ENCODE measurements at places on chromosomes 12 and 14.

DNA sequence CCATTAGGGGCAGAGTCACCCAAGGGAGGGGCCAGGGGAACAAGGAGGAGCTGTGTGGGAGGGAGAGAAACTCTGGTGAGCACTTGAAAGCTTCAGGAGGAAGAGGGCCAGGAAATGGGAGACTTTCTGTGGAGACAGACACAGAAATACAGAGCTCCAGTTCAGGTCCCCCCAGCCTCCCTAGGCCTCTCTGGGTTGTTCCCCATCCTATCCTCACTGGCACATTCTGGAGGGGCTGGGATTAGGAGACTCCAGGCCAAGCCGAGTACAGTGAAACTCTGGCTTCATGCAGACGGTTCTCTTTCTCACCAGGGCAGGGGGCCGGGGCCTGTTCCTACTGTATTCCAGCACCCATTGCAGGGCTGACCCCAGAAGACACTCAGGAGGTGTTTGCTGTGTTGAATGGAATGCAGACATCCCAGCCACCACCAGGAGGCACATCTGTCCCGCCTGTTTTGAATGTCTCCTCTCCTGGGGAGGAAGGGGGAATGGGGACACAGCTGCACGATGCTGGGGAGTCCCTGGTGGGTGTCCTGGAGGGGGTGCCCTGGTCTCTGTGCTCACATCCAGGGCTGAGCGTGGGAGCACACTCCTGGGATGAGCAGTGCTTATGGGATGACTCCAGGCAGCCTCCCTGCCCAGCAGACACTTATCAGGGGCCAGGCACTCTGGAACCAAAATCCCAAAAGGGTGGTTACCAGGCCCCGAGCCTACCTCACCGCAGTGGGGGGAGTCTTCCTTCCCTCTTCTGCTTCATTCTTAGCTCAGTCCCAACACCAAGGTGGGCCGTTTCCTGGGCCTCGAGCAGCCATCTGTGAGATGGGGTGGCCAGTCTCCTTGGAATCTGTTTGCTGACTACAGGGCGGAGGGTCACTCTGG, 5.5 kb upstream of the KRT84 start:
- DNase-seq: no peak

DNA sequence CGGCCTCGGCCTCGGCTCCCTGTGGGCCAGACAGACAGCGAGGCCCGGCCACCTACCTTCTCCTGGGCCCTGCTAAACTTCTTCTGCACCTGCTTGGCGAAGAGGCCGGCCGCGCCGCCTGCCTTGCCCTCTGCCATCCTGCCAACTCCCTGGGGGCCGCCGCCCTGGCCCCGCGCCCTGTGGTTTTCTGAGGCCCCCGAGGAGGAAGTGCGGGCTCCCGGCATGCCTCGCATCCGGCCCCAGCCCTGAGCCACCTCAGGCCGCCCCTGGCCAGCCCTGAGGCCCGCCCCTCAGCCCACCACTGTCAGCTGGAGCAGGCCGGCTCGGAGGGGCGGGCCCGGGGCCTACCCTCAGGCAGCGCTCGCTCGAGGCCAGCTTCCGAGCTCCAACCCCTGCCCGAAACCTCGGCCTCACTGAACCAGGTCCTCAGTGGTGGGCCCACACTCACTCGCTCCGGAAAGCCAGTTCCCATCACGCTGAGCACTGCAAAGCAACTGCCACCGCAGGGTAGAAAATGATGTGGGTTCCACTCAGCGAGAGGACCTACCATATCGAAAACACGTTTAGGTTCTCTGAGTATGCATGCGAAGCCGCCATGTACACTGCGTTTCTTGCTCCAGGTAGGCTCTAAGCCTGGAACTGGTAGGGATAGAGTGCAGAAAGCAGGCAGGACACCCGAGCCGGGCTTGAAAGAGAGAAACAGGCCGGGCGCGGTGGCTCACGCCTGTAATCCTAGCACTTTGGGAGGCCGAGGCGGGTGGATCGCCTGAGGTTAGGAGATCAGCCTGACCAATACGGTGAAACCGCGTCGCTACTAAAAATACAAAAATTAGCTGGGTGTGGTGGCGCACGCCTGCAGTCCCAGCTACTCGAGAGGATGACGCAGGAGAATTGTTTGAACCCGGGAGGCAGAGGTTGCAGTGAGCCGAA, at the start of gene BIN2:
Gene BIN2, minus strand, starts transcription at position 209 of the 930 bp plus-strand sequence. Its CDS starts 72 bp downstream, at position 137.
- DNase-seq: no peak

- DNase-seq: no peak
These were observed 56.1 kb downstream of the FIGNL2 start for GRCh38 chr12:51792417-51792816.

- no peak for DNase-seq
These were observed 182.1 kb downstream of the CAPZA3 start for GRCh38 chr12:18919871-18920511.

DNA sequence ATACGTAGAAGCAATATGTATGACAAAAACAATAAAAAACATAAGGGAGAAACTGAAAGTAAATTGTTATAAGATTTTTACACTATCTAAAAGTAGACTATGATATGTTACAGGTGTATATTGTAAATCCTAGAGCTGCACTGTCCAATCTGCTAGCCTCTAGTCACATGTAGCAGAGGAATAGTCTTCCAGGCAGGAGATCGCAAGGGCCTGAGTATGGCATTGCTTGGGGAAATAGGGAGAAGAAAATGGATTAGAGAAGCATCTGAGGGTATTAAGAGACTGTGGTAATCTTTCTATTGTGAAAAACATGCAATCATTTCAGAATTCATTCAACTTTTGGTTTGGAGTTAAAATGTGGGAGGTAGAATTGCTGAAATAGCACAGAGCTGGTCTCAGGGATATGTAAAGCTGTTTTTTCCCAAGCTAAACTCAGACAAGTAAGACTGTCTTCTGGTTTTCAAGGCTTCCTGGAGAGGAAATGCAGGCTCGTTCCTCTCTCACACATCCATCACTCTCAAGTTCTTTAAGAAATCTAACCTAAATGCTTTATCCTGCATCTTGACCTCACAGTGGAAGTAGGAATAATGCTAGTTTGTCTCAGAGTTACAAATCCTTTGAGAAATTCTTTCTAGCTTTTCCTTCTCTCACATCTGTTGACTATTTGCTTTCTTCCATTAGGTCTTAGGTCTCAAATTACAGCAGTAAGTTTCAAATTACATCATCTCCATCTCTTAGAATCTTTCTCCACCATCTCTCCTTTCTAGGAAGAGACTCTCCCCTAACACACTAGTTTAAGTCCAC, 7.6 kb upstream of the CCDC184 start:
- no peak for DNase-seq

GRCh38 chr14:21233457-21234076, 35.7 kb downstream of the HNRNPC start:
- no peak for DNase-seq

DNA sequence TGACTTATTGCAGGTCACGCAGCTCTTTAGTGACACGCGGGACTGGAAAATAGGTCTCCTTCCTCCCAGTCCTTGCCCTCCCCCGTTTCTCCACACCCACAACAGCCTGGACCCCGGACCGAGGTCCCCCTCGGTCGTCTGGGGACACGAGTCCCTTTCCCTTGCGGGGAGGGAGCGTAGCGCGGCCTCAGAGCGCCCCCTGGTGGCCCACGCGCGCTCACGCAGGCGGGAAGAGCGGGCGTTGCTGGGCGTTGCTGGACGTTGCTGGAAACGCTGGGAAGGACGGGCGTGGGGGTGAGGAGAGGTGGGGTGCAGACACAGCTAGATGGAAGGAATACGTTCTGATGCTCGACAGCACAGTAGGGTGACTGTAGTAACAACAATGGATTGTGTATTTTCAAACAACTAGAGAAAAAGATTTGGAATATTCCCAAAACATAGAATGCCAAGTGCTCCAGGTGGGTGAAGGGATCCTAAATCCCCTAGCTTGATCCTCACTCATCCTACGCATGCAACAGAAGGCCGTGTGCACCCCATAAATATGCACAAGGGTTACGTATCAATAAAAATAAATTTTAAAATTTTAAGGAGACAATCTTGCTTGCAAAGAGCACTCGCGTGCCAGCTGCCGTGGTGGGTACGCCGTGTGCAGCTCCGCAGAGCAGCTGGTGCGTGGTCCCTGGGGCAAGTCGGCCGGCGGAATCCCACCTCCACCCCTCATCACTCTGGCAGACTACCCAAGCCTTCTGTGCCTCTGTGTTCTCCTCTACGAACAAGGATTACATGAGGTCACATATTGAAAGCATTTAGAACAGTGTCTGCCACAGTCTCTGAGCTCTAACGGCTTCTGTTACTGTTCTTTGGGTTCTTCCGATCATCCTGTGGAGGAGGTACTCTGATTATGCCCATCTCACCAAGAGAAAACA, 87.4 kb downstream of the B4GALNT3 start:
- DNase-seq: no peak

Measured in amniotic stem cell (primary cell).